Activated CD8-positive, alpha-beta memory T cell treated with anti-CD3 and anti-CD28 coated beads for 1 hour (primary cell): ENCODE measurements at places on chromosomes 13 and 19.

- DNase-seq = no peak
Observed at GRCh38 chr13:44583137-44583536, 7.0 kb upstream of the TSC22D1 start.

DNA sequence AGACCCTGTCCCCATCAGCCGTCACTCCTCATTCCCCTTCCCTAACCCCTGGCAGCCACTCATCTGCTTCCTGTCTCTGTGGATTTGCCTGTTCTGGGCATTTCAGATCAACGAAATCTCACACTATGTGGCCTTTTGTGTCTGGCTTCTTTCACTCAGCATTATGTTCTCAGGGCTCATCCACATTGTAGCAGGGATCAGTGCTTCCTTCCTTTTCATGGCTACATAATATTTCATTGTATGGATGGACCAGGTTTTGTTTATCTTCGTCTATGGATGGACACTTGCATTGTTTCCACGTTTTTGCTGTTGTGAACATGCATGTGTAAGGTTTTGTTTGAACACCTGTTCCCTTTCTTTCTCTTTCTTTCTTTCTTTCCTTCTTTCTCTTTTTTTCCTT is 41.3 kb downstream of the NWD1 start:
- DNase-seq = no peak

GRCh38 chr19:55685776-55686175 is 10.8 kb downstream of the EPN1 start:
- no peak for DNase-seq

DNA sequence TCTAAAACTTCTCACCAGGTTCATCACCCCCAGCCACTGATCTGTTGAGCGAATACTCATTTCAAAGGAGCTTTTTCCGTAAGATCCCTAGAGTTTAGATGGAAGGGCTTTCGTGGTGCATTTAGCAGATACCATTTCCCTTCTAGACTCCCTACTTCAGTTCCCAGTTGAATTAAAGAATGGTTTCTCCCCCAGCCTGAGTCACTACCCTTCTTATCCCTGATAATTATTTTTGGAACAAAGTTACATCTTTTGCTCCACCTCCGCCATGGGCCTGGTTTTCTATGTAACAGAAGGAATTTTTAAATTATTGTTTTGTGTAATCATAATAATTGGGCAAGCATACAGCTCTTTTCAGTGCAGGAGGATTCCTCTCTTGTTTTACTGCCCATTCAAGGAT is 22.0 kb downstream of the USPL1 start:
- no peak for DNase-seq

DNA sequence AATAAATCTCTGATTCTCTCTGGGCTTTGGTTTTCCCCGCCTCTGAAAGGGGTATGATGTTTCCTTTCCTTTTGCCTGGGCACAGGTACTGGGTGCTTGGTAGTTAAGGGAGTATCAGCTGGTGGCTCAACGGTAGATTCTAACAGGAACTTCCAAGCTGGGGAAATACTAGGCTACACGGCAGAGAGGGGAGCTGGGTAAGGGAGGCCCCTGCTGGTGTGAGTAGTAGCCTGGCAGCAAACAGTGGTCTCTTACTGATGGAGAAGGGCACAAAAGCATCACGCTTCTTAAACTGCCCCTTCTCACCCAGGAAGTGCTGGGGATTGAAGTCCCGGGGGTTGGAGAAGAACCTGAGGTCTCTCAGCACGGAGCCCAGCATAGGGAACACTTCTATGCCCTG is 26.9 kb upstream of the CYP2A7 start:
- no peak for DNase-seq

DNA sequence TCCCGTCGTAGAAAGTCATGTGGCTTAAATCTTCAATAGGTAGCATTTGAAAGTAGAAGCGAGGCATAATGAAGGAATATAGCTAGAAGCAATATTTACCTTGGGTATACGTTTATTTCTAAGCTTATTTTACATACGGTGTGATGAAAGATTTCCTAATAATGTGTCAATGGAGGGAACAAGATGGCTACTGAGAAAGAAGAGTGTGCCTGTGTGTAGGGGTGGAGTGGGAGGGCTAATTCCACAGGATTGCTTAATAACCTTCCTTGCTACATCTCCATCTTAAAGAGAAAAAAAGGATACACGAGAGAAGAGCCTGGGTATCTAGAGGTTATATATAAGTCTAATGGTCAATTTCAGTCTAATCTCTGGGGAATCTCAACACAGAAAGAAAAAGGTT is 2.0 kb downstream of the SPART start:
- DNase-seq = no peak

DNA sequence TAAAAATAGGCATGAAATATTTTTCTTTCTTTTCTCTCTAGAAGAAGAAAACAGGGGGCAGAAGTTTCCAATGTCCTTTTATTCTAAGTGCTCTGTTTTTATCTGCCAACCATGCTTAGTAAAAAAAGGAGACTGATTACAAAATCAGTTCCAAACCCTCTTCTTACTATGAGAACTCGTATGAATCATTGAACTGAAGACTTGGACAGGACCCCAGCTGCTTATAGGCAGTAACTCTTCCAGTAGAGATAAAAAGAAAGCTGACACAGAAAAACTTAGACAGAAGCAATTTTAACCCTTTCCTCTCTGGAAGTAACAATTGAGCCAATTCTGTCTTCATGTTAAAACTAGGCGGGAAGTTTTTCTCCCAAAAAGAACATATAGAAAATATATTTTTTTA is 24.5 kb upstream of the FREM2 start:
- DNase-seq = no peak

GRCh38 chr13:69704311-69704710 is 403.3 kb upstream of the ATXN8OS start:
- DNase-seq = no peak

GRCh38 chr13:80133631-80134261 is 207.2 kb downstream of the SPRY2 start:
- no peak for DNase-seq

GRCh38 chr13:29108068-29108786 is 288.1 kb downstream of the MTUS2 start:
- DNase-seq = no peak

- DNase-seq = no peak
Observed at GRCh38 chr13:57653229-57653989, 21.9 kb downstream of the PCDH17 start.

DNA sequence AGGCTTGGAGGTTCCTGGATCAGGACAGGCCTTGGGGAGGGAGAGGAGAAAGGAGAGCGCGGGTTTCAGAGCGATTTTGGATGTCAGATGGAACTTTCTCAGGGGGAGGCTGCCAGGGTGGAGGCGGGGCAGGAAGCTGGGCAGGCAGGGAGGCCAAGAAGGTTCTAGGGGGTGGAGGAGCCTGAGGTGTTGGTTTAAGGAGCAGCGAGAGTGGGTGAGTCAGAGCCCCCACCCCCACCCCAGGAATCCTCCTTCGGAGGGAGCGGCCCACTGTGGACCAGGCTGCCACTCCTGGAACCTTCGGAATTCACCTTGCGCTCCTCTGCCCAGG is 15.9 kb upstream of the NOP53 start:
- no peak for DNase-seq

- peak; percentile 86 for DNase-seq
Observed at GRCh38 chr19:2084993-2085720, 11.0 kb downstream of the MOB3A start.
